ENCODE measurements at places on chromosomes 7 and 10. TPM values are rescaled to one million over a fixed set of nuclear protein-coding genes. Genes with fewer than 3 reads are reported as not detected.

- DNase-seq: no peak
Measured at GRCh38 chr10:8088504-8088903, 34.0 kb downstream of the GATA3 start.

DNA sequence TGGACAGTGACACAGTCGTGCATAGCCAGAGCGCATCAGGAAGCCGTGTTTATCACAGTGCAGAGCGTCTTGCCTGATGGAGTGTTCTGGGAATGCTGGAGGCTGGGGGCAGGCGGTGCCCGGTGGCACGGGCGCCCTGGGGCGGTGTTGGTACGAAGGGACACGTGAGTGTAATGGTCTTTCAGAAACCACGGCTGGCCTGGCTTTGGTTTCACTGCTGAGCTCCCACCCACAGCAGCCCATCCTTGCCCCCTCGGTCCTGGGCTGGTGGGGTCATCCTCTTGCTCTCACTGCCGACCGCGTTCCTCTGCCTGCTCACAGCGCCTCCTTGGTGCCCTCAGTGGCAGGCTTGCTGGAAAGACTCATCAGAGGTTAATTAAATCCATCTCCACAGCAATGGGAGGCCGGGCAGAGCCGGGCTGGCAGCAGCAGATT, 50.6 kb downstream of the NKX6-2 start:
- DNase-seq: peak; percentile 37

DNA sequence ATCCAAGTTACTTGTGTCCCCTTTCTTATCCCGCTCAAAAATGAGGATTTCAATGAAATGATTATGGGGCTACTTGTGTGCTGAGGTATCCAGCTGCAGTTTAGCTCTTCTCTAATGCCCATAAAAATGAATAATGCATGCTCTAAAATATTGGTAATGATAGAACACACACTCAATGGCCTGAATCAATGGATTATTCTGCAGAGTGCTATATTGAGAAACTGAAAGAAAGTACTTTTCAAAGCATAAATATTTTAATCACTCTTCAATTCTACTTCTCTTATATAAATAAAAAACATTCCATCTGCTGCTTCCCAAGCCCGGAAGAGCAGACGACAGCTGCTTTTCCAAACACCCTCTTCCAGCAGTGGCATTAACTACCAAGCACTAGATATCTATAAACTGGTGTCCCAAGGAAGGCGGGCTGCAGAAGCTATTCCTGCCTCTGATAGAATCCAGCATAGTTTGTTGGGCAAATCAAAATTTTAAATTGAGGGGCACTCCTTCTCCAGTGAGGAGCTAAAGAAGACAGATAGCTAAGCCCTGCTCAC, 284.9 kb upstream of the AOAH start:
- no peak for DNase-seq

GRCh38 chr10:131810036-131810804, 90.6 kb upstream of the PPP2R2D start:
- DNase-seq: no peak

- no peak for DNase-seq
Measured at GRCh38 chr10:126397156-126397555, 8.9 kb upstream of the ADAM12 start.

DNA sequence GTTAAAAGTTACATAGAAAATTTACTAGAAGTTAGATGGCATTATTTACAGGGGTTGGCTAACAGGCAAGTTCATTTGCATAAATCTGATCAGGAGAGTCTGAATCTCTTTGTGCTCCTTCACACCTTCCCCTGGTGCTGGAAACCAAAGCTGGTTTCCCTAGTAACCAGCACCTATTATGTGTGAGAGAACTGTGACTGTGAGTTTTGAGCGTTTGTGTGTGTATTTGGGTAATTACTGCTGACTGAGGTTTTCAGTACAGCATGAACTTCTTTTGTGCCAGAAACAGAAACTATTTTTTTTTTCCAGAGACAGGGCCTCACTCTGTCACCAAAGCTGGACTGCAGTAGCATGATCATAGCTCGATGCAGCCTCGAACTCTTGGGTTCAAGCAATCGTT, 10.3 kb upstream of the IFIT1B start:
- no peak for DNase-seq

DNA sequence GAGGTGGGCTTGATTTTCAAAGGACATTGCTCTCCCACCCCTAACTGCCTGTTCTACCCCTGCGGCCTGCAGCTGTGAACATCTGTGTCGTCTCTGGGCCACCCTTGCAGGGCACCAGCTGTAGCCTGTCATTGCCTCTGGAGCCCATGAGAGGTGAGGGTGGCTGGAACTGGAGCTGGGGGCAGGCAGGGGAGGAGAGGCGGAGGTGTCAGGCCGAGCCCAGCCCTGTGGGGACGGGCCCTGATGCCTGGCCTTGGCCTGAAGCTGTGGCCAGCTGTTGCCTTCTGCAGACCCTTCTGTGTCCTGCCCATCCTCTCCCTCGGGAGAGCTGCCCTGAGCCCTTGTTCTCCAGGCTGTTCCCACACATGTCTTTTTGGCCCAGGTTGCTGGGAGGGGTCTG, 44.5 kb downstream of the PALD1 start:
- DNase-seq: no peak

DNA sequence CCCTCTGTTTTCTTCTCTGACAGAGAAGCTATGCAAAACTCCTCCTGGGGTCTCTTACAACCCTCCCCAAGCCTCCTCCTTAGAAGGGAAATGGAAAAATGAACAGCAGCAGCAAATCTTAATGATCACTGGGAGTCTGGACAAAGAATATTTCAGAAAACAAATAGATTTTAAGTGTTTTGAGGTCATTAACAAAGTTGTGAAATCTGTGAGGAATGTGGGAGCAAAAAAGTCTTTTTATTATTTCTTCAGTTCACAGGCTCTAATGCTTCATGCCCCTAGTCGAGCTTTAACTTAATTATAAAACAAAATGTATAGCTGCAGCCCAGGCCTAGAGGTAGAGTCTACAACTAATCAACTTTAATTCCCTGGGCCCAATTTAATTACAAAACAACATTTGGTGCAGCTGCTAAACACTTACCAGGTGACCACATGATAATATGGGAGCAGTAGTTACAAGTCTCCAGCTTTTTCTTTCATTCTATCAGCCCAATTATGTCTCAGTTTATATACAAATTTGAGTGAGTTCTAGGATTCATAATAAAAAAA, 293.2 kb downstream of the THSD7A start:
- no peak for DNase-seq

GRCh38 chr7:55526770-55527169, 45.5 kb downstream of the VOPP1 start:
- no peak for DNase-seq

- no peak for DNase-seq
Measured at GRCh38 chr10:118501171-118501570, 94.3 kb downstream of the PRLHR start.

DNA sequence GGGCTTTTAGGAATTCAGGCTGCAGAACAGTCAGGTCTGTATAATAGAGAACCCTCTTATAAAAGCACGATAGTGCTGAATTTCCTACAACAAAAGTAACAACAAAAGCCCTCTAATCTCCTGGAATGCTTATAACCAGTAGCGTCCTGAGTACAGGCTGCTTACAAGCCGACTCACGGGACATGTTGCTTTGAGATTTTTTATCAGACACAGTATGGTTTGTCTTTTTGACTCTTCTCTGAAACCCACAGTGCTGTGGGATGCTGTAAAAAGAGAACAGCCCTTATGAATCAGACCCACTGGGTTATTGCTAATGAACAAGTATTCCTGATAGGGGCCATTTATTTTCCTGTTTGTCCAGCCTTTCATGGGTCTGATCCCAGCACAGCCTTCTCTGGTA, 59.4 kb downstream of the PLPP4 start:
- DNase-seq: no peak

DNA sequence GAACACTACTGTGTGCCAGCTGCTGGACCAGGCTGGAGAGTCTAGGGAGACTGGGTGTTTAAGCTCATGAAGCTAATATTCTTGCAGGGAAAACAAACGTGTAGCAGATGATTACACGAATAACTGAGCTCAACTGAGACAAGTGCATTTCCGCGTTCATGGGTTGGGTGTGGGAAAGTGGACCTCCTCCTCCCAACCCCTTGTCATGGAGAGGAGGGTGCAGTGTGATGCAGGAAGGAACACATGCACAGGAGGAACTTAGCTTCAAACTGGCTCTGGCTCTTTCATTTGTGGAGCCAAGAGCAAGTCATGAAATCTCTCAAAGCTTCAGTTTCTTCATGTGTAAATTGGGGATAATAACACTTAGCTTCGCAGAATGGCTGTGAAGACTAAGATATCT, 204.3 kb downstream of the ARHGAP12 start:
- DNase-seq: no peak

- no peak for DNase-seq
Measured at GRCh38 chr10:106053061-106053460, 1111.4 kb downstream of the SORCS1 start.

GRCh38 chr7:40298421-40298820, 163.6 kb downstream of the SUGCT start:
- no peak for DNase-seq

DNA sequence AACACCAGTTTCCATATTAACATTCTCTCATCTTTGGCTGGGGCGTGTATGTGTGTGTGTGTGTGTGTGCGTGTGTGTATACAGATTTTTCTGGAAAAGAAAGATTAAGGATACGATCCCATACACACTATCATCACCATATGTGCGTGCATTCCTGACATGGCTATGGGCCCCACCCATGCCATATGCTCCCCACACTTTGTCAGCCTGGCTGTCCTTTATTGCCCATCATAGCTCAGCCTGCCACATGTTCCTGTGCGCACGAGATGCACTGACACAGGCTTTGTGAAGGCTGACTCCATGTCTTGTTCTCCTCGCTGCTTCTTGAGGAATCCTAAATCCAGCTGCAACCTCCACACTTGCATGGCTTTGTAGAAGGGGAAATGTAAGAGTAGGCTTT, 984.1 kb downstream of the LRMDA start:
- no peak for DNase-seq

- DNase-seq: no peak
Measured at GRCh38 chr7:27438881-27439589, 196.4 kb downstream of the EVX1 start.

GRCh38 chr7:2110610-2111396, 121.9 kb downstream of the MAD1L1 start:
- DNase-seq: no peak

GRCh38 chr10:122875843-122876466, 3.4 kb downstream of the FAM24B start:
- no peak for DNase-seq

GRCh38 chr7:151694828-151695580, 175.3 kb upstream of the RHEB start:
- DNase-seq: no peak

- DNase-seq: no peak
Measured at GRCh38 chr7:102469351-102469971, 4.7 kb downstream of the LRWD1 start.

GRCh38 chr7:143884241-143884968, 17.6 kb downstream of the TCAF1 start:
- DNase-seq: peak; percentile 58

- no peak for DNase-seq
Measured at GRCh38 chr10:79244841-79245504, 102.3 kb upstream of the PPIF start.

GRCh38 chr10:110501142-110501937, 3.6 kb downstream of the DUSP5 start:
- DNase-seq: peak; percentile 91

DNA sequence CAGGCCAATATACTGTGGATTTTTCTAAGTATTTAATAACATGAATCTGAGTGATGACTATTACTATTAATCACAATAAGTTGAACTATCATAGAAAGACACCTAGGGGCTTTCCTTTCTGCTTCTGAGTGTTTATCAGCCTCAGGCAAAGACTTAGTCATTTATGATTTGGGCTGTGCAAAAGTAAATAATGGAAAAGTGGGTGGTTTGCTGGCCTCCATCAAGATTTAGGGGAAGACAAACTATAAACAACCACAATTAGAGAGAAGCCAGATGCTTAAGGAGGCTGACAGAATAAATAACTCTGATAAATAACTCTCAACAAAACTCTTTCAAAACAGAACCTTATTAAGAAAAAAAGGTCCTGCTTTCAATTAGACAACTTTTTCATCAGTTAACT, 64.7 kb downstream of the MACC1 start:
- no peak for DNase-seq

- no peak for DNase-seq
Measured at GRCh38 chr7:98295467-98296192, 14.1 kb downstream of the BRI3 start.

CYP3A4 gene
- total RNA-seq: not detected

PTPRN2 gene
- total RNA-seq: not detected

FAM200A gene
- 2.6 TPM for total RNA-seq

GPC2 gene
- total RNA-seq: 8.8 TPM

TMEM139 gene
- not detected for total RNA-seq

CADPS2 gene
- total RNA-seq: 0.25 TPM

TCF7L2 gene
- total RNA-seq: 0.88 TPM

CDC14C gene
- not detected for total RNA-seq

INPP5A gene
- total RNA-seq: 22.8 TPM

SLC18A3 gene
- not detected for total RNA-seq

All from G401 (cell line).